ENCODE measurements at places on chromosomes 16 and 17.

DNA sequence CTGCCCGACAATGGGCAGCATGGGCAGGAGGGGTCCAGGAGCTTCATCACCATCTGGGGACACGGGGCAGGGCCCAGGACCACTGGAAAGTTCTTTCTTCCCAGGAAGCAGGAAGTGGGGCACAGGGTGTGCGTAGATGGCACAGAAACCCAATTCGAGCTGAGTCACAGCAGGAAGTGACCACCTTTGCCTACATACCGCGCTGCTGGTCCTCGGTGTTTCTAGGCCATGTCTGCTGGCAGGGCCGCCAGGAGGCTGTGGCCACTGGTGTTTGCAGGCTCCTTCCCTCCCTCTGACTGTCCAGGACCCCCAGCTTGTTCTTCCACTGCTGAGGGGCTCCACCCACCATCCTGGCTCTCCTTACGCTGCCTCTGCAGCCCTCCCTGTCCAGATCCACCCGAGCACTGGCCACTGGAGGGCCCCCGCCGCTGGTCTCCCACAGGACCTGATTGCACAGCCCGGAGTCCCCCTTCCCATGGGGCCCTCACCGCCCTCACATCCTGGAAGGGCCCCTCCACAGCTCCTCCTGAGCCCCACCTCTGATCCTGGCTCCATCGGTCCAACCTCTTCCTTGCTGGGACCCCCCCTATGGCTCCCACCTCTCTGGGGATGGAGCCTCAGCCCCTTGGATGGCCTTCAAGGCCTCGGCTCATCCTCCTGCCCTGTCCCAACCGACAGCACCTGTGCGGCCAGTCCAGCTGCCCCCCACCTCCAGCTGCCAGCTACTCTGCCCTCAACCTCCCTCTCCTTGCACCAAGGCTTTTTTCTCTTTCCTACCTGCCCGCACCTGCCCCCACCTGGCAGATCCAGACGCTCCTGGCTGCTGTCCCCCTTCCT, 14.5 kb upstream of the RASD1 start:
- no peak for DNase-seq

GRCh38 chr16:10538583-10538982, 41.8 kb downstream of the EMP2 start:
- DNase-seq, result no peak

- no peak for DNase-seq
Observed at GRCh38 chr17:36892112-36892838, 45.0 kb upstream of the LHX1 start.

- DNase-seq, result no peak
Observed at GRCh38 chr16:16863672-16864071, 484.7 kb downstream of the NPIPA7 start.

GRCh38 chr17:36475346-36475970, 11.0 kb upstream of the ZNHIT3 start:
- no peak for DNase-seq

DNA sequence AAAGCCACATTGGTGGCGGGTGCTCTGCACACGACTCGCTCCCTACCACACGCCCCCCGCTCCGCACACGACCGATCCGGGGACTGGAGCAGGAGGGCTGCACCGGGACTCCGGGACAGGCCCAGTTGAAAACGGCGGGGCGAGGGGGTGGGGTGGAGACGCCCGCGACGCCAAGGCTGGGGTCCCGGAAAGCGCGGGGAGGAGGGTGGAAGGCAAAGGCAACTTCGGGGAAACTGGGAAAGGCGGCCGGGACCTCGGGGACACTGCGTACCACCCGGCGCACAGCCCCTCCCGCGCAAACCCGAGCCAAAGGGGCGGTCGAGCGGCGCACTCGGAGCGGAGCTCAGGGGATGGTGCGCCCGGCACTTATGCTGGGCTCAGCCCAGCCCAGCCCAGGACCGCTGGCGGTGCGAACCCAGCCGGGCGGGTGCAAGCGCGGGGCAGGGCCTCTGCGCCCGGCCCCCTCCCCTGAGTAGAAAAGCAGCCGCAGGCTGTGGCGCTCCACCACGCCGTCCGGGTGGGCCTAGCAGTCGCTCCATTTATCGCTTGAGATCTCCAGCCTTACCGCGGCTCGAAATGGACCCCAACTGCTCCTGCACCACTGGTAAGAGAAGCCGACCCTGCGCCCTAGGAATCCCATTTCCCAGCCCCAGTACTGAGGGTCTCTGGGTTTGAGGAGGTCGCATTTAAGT, at the start of gene MT1M:
MT1M (plus strand) TSS at position 504 of the 692 bp plus-strand sequence; CDS start at position 577, 73 bp downstream.
- DNase-seq, result no peak

DNA sequence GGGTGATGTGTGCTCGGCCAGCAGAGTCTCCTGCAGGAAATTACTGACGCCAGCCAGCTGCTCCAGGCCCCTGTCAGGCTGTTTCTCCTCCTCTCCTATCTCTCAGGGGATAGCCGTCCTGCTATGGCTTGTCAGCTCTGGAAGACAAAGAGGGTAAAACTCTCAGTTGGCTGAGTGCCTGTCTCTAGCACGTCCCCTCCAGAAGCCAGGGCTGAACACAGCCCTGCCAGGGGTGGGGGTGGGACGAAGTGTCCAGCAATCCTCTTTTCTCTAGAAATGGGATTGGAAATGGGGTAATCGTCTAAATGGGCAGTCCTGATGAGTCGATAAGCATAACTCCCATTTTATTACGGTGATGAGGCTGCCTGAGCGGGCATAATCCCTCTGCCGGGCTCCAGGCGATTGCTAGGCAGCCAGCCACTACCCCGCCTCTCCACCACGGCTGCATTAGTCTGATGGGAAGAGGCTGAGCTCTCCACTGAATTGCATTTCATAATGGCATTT, 89.1 kb upstream of the GNAO1 start:
- DNase-seq, result no peak

- DNase-seq, result no peak
Observed at GRCh38 chr17:8005967-8006730, 3.7 kb downstream of the GUCY2D start.

DNA sequence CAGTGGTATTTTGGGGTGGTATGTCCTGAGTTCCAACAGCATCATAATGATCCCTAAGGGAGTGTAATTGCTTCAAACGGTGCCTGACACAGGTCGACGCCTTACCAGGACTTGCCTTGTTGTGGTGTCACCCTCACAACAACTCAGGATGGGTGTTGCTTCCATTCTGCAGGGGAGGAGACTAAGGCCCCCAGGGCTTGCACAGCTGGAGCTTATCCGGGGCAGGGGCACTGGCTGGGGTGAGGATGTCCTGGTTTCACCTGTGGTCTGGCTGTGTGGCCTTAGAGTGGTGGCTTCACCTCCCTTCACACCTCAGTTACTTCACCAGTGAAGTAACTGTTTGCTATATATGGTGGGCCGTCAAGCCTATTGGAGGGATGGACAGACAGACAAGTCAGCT, 23.3 kb downstream of the LLGL2 start:
- no peak for DNase-seq

DNA sequence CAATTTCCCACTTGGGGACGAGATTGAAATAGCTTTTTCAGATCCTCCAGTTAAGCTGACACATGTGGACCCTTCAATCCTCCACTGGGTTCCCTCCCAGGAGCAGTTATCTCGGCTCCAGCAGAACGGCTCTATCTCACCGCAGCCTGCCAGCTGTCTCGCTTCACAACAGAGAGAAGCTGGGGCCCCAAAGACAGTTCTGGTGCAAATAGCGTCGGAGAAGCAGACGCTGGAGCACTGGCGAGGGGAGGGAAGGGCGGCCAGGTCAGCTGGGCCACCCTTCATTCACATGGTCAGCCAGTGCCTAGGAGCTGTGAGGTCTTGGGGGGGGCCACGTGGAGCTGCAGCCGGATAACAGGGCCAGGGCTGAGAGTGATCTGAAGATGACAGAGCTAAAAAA, 141.3 kb upstream of the SDK2 start:
- no peak for DNase-seq

DNA sequence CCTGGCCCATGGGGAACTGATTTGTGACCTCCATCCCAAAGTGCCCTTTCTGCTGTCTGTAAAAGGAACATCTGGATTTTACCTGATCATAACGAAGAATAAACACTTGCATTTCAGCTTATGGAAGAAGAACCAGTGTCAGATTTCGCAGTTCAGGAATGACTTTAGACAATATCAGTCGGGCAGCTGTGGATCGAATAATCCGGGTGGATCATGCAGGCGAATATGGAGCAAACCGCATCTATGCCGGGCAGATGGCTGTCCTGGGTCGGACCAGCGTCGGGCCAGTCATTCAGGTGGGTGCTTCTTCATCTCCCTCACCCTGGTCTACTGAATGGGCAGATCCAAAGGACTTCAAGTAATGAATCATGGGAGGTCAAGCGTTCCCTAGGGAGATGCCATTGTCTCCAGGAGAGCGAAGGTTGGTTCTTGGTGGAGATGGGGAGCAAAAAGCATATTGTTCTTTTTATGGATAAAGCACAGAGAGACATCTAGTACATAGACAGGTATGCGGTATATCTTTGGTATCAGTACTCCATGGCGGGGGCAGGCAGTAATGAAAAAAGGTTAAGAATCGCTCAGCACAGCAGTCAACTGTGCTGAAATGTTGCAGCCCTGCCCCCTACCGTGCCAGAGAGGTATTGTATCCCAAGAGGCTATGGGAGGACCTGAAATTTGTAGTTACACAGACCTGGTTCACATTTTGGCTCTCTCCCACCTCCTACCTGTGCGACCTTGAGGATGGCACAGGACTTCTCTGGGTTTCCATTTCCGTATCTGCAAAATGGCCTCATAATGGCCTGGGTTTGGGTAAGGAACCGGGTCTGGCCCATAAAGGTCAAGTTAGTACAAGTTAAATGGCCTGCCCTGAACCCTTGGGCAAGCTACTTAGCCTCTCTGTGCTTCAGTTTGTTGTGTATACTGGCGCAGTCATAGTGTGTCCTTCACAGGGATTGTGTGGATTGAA, 4.7 kb downstream of the COQ7 start:
- no peak for DNase-seq

- DNase-seq, result no peak
Observed at GRCh38 chr16:16865374-16865773, 486.4 kb downstream of the NPIPA7 start.

GRCh38 chr17:50052241-50052796, 3.6 kb upstream of the ITGA3 start:
- DNase-seq, result no peak
